Renal pelvis (tissue), 12 donors: ENCODE measurements at places on chromosomes 7 and 10. TPM values are rescaled to one million over a fixed set of nuclear protein-coding genes. Genes with fewer than 3 reads are reported as not detected.

Gene DBF4
- 16.1 TPM for polyA plus RNA-seq

Gene GPR158
- polyA plus RNA-seq, result 0.20 TPM

Gene AKR1C4
- polyA plus RNA-seq, result not detected

Gene SLC26A5
- polyA plus RNA-seq, result 0.09 TPM

Gene ANKRD2
- polyA plus RNA-seq, result 0.50 TPM

Gene ENKUR
- polyA plus RNA-seq, result 3.2 TPM

Gene GBF1
- 53.6 TPM for polyA plus RNA-seq

Gene GRM3
- polyA plus RNA-seq, result 0.22 TPM

Gene SGPL1
- polyA plus RNA-seq, result 70.8 TPM

Gene SPDYE16
- 4.0 TPM for polyA plus RNA-seq

Gene PRSS1
- polyA plus RNA-seq, result not detected

Gene WBP1L
- 47.1 TPM for polyA plus RNA-seq

Gene TUBB8
- 1.2 TPM for polyA plus RNA-seq

Gene CALCR
- polyA plus RNA-seq, result 0.92 TPM

Gene ZPBP
- 0.28 TPM for polyA plus RNA-seq

Gene HMX2
- polyA plus RNA-seq, result 1.6 TPM

Gene CPED1
- 35.6 TPM for polyA plus RNA-seq

Gene CD36
- 33.6 TPM for polyA plus RNA-seq

Gene CCDC7
- 6.2 TPM for polyA plus RNA-seq
